ENCODE measurements at places on chromosomes 5 and 9.

DNA sequence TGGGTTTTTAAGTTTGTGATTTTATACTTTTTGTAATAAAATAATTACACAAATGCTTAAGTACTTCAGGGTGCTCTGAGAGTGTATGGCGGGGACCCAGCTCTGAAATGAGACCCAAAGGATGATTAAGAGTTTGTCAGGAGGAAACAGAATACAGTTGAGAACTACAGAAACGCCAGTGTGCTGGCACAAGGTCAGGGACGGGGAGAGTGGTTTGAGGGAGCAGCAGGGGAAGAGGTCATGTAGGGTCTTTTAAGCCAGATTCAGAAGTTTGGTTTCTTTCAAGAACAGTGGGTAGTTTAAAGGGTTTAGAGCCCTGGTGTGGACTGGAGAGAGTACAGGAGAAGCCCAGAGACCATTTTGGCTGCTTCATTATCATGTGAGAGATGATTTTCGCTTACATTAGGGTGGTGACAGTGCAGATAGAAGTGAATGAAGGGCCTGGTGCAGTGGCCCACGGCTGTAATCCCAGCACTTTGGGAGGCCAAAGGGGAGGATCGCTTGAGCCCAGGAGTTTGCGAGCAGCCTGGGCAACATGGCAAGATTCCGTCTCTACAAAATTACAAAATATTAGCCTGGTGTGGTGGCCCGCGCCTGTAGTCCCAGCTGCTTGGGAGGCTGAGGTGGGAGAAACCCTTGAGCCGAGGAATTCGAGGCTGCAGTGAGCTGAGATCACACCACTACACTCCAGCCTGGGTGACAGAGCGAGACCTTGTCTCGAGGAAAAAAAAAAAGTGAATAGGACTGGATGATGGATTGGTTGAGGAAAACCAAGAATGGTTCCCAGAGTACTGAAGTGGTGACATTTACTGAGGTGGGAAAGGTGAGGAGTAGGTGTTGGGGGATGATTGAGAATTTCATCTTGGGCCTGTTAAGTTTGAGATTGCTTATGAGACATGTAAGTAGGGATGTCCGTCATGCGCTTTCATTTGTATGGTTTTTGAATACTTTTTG, 1.4 kb upstream of the ETF1 start:
- no peak for DNase-seq

- DNase-seq, result no peak
Measured at GRCh38 chr9:110126499-110126941, 81.4 kb downstream of the C9orf152 start.

DNA sequence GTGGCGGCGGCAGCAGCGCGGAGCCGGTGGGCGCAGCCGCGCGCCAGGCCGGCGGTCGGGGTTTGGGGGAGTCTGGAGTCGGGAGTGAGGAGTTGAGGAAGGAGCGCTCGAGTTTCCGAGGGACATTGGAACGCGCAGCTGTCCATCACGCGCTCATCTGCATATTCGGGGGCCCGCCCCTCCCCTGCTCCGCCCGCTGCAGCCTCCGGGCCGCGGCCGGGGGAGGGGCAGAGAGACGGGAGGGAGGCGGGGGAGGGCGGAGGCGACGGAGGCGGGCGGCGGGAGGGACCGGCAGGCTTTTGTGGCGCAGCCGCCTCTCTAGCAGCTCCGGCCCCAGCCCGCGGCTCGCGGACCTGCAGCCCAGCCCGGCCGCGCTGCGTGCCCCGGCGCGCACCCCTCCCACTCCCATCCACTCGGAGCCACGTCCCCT, at the start of gene IRX2:
Gene IRX2, minus strand, starts transcription at position 86 of the 430 bp plus-strand sequence. CDS start 264 bp downstream, outside the sequence.
- DNase-seq, result no peak

DNA sequence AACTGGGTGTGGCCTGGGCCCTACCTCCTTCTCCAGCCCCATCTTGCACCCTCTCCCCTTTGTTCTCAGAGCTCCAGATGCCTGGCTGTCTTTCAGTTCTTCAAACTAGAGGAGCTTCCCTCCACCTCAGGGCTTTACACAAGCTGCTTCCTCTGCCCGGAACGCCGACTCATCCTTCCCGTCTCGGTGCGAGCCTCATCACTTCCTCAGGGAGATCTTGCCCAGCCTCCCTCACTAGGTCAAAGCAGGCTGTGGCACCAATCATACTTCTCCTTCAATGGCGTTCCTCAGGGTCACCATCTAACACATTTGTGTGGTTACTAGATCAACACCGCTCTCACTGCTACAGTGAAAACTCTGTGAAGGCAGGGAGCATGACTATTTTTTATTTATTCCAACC, 56.2 kb upstream of the ZSWIM6 start:
- peak; percentile 5 for DNase-seq

- no peak for DNase-seq
Measured at GRCh38 chr5:43000111-43000840, 39.8 kb downstream of the ANXA2R start.

- DNase-seq, result no peak
Measured at GRCh38 chr5:67355120-67355713, 158.6 kb upstream of the CD180 start.

- DNase-seq, result no peak
Measured at GRCh38 chr5:107474716-107475489, 195.8 kb downstream of the EFNA5 start.

GRCh38 chr5:83510260-83510659, 38.7 kb downstream of the VCAN start:
- no peak for DNase-seq

GRCh38 chr9:124507880-124508423, 753 bp upstream of the NR5A1 start:
- DNase-seq, result no peak

GRCh38 chr5:103166706-103167105, 46.6 kb downstream of the PPIP5K2 start:
- DNase-seq, result no peak

DNA sequence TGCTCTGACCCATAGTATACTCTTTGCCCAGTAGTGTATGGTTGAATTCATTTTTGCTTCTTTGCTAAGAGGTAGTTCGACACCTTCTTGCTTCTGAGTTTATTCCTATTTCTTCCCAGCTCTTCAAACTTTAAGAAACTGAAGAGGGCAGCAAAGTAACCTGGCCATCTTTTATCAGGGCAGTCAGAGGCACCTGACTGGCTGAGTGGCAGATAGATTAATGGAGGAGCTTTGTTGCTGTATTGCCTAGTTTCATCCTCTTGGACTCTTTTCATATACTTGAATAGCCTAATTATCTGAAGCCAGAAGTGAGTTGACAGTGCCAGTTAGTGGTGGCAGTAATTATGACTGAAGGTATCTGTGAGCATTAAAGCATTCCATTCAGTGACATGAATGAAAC, 82.5 kb downstream of the UHRF2 start:
- no peak for DNase-seq

- DNase-seq, result no peak
Measured at GRCh38 chr9:89249001-89249400, 62.0 kb upstream of the CKS2 start.

- DNase-seq, result no peak
Measured at GRCh38 chr5:133995341-133995740, 9.4 kb downstream of the VDAC1 start.

DNA sequence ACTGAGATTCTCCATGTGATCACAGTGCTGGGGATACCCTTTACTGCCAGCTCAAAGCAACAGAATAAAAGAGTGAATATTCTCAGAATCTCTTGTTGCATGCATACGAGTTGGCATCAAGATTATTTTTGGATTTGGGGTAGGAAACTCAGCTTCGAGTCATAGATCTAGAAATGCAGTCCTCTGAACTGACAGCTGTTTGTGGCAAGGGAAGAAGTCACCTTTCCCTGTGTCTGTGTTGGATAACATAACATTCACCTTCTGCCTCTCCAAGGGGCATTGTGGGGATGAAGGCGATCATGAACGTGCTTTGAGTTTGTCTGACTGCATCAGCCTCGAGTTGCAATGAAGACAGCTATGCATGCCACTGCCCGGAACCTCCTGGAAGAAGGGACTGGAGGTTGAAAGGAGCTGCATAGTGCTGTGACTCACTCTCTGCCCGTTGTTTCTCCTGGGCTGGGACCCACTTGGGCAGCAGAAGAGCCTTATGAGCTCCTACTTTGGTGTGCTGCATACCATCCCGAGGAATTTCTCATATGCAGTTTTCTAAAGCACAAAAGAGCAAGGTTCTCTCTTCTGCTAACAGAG, 231.7 kb downstream of the ARHGAP26 start:
- DNase-seq, result no peak

GRCh38 chr9:127444283-127444920, 6.8 kb downstream of the RPL12 start:
- DNase-seq, result peak; percentile 13

DNA sequence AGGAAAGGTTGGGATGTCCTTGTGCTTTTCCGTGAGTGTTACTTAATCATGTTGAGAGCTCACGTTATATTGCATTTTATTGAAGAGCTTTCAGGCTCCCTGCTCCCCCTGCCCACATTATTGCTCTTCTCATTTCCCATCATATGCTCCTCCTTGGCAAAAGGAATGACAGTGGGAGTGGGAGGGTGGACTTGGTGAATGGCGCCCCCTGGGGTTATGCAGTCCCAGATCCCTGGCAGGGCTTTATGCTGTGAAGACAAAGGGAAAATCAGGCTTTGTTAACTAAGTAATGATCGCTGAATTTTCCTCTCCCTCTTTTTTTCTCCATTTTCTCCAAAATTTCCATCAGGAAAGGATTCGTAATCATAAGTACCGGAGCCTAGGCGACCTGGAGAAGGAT, 166.6 kb downstream of the SMARCA2 start:
- DNase-seq, result peak; percentile 19

- DNase-seq, result no peak
Measured at GRCh38 chr5:4572311-4573100, 567.6 kb upstream of the ADAMTS16 start.

DNA sequence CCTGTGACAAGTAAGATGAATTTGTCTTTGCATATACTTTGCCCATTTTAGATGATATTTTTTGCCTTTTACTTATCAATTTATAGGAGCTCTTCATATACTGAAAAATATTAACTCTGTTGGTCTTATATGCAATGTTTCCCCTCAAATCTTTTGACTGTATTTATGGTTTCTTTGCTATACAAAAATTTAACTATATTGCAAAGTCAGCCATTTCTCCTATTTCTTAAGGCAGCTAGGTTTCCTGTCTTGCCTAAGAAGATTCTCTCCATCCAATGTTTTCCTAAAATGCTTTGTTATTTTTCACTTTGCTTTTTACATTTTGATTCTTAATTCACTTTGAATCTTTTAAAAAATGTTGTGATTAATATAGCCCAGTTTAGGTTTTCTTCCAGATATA, 273.1 kb downstream of the NSG2 start:
- no peak for DNase-seq

- DNase-seq, result no peak
Measured at GRCh38 chr5:6483880-6484382, 35.3 kb downstream of the UBE2QL1 start.

DNA sequence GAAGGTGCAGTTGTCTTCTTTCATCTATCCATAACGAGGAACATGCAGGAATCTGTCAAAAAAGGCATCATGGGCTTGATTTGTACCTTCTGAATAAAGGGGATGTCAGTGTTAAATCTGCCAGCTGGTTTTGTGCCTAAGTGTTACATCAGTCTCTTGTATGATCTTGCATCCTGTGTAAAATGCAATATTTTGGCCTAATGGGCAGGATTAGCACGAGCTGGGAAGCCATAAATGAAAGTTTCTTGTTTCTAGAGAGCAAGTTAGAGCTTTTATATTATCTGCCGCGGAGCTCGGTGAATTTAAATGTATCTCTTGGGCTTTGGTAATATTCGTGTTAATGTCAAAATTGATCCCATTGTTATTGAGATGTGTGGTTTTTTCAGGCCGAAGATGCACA, 526.1 kb upstream of the WWC1 start:
- no peak for DNase-seq

GRCh38 chr5:16548115-16548514, 68.7 kb downstream of the RETREG1 start:
- no peak for DNase-seq
